Sigmoid colon (tissue), 7 donors: ENCODE measurements at places on chromosomes 4 and X.
A peak's percentile ranks its signal among the peaks of the same experiment; 100 is the strongest.

DNA sequence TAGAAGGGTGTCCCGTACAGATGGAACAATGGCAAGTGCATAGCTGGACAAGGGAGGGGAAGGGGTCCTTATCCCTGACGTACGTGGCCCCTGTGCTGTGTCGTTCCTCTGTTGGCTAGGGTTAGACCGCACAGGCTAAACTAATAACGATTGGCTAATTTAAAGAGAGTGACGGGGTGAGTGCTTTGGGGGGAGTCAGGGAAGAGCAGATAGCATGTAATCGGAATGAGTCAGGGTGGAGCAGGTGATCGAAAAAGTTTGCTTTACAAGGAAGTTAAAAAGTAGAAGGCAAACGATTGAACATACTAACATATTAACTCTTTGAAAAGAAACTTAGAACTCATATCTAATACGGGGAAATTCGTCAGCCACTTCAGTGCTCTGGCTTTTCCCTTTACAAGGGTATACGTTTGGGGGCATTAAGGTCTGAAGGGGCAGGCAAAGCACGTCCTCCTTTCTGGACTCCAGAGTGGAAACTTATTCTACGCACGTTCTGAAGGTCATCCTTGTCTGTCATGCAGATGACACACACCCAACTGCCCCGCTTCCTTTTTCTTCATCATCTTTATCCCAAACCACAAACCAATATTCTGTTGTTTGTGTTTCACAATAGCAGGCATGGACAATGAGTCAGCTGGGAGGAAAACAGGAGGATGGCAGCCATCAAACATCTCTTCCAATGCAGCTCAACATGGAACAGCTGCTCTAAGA lies 10.2 kb upstream of the CRLF2 start:
- DNase-seq = peak; percentile 18

DNA sequence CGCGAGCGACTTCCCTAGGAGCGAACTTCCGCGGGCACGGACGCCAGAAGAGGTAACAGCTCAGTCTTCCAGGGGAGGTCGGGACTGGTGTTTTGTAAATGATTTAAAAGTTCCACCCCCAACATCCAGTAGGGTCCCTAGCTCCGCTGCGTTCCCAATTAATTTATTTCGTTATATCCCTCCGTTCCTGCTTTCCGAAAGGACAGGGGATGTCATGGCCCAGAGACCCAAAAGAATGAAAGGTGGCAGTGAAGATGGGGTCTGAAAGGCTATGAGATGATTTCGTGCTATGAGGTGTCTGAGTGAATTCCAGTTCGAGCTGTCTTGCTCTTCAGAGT lies 373 bp upstream of the SMIM43 start:
- no peak for DNase-seq

- DNase-seq = no peak
Measured at GRCh38 chrX:29477878-29478277, 737.5 kb upstream of the MAGEB2 start.

DNA sequence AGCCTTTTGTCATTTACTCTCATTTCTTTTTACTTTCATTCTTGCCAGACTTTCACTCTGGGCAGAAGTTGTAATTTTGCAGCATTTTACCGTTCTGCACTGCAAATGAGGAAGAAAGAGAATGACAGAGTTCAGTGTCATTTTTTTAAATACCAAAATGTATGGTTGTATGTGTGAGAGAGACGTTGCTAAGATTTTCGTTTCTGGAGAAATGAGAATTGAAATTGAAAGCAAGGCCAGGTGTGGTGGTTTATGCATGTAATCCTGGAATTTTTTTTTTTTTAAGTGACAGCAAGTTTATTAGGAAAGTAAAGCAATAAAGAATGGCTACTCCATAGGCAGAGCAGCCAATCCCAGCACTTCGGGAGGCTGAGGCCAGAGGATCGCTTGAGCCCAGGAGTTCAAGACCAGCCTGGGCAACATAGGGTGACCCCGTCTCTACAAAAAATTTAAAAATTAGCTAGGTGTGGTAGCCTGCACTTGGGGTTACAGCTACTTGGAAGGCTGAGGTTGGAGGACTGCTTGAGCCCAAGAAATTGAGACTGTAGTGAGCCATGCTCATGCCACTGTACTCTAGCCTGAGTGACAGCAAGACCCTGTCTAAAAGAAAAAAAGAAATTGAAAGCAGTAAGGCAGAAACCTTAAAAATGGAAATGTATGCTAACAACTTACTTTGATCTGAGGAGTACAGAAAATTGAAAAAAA lies 12.9 kb downstream of the DCK start:
- DNase-seq = no peak

DNA sequence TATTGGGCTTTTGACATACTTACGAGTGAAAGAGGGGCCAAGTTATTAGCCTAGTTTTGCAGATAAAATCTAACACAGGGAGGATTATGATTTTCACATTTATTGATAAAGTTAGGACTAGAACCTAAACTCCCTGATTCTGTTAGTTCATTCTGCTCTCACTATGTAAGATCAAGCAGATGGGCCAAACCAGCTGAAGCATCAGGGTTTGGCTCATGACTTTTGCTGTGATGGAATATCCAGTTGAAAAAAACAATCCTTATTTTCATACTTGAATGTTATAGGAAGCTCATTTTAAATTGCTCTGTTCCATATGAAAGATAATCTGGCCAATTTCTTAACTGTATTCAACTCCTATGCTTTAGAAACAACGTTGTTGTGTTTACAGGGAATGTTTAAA lies 21.2 kb downstream of the SPRY1 start:
- no peak for DNase-seq

- no peak for DNase-seq
Measured at GRCh38 chr4:90025248-90025647, 101.9 kb upstream of the CCSER1 start.

DNA sequence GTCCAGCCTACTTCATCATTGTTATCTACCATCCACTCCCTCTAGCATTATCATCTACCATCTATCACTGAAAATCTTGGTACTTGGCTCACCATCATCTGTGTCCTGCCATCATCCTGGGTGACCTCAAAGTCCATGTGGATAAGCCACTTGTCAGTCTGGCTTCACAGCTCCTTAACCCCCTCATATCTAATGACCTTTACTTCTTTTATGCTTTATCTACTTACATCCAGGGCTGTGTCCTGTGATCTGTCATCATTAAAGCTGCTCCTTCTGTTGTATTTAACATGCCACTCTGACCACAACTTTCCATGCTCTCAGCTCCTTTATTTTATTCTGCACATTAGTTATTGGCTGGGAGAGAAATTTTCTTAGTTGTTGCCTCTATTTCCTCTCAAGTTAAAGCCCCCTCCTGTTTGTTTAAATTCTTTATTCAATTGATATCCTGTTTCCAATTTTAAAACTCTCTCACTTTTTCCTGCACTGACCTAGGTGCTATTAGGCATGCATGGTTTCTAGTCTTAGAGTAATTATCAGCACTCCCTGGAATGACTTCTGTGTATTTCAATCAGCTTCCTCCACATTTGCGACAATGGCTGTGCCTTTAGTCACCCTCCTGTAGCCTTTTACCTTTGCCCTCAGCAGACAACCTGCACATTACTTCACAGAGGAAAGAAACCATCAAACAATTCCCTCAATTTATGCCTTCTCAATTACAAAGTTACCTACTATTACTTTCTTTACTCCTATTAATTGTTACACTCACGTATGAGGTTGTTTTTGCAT lies 8.1 kb upstream of the FABP2 start:
- DNase-seq = no peak

- no peak for DNase-seq
Measured at GRCh38 chr4:39608451-39608850, 30.2 kb downstream of the SMIM14 start.

- DNase-seq = no peak
Measured at GRCh38 chrX:75989806-75990590, 182.9 kb upstream of the PBDC1 start.

GRCh38 chr4:39353478-39354253 lies 12.5 kb downstream of the RFC1 start:
- no peak for DNase-seq

DNA sequence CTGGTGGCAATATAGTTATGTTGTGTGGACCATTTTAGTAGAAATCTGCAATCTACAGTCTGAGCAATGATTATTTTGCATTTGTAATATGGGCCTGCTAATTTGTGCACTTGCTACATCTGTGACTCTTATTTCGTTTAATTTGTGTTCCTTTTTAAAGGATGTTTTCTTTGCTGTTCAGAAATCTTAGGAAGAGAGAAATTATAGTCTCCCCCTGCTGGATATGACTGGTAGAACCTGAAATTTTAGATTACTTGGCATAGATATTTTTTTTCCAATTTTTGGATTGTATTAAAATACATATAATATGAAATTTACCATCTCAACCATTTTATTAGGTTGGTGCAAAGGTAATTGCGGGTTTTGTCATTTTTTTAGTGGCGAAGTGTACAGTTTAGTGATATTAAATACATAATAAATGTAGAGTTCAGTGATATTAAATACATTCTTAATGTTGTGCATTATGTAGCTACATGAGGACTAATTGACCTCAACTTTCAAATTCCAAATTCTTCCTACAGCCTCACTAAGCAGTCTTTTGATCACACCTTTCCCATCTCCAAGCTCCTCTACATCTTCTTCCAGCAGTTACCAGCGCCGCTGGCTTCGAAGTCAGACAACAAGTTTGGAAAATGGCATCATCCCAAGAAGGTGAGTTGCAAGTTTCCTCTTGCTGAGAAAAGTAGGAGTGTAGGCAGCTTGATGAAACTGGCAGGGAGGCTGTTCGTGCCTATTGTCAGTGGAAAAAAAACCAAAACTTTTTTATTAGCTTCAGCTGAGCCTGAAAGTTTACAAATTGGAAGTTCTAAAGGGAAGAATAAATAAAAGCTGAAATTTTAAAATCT lies 82.2 kb downstream of the FNIP2 start:
- no peak for DNase-seq

GRCh38 chr4:111666826-111667360 lies 478.4 kb upstream of the FAM241A start:
- DNase-seq = no peak

DNA sequence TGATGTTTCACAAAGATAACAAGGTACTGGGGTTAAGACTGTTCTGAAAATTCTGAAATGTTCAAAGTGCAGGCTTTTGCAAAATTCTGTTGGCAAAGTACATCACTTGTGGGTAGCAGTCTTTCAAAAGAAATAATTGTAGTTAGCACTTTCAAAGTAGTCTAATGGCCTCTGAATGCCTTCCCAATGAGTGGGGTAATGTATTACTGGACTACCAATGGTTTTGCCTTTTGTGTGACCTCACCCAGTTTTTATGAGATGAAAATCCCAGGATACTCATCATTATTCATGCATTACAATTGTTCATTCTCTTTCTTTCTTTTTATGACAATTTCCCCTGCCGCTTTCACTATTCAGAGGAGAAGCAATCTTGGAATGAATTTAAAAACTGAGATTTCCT lies 686.1 kb downstream of the GLUD2 start:
- DNase-seq = no peak

DNA sequence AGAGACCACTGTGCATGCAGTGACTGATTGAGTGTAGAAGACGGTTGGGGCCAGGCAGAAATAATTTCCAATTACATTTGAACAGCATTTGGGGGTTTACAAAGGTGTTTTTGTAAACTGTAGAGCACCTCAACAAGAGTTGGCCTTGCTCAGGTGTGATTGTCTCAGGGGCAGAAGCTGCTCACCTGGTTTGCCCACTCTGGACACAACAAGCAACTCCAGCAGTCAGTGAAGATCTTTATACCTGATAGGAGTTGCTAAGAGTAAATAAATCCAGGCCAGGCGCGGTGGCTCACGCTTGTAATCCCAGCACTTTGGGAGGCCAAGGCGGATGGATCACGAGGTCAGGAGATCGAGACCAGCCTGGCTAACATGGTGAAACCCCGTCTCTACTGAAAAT lies 221.3 kb downstream of the RAB28 start:
- DNase-seq = no peak

DNA sequence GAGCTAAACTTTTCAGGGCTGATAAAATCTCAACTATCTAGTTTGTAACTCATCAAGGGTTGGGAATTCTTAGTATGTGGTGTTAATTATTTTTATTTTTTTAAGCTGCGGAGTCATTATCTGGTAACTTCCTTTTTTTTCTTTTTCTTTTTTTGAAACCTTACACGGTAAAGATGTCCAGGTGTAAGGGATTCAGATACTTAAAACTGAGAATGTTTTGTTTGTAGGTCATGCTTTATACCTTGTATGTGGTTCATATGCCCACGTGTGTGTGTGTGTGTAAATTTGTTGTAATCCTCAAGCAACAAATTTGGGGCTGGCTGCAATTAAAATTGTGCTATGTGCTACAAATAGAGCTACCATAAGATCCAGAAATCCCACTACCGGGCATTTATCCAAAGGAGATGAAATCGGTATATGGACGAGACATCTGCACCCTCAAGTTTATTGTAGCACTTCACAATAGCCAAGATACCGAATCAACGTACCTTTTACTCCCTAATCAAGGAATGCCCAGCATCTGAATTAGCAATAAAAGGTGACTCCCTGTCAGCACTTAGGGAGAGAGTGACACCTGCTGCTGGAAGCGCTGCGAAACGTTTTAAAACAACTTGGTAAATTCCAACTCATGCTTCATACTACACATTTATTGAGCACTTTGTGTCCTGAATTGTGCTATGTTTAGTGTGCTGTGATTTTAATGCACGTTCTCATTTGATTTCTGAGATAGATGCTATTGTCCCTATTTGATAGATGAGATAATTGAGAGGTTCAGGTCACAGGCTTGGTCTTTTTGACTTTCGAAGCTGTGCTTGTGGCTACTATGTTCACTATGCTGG lies 16.1 kb downstream of the MSMO1 start:
- no peak for DNase-seq

DNA sequence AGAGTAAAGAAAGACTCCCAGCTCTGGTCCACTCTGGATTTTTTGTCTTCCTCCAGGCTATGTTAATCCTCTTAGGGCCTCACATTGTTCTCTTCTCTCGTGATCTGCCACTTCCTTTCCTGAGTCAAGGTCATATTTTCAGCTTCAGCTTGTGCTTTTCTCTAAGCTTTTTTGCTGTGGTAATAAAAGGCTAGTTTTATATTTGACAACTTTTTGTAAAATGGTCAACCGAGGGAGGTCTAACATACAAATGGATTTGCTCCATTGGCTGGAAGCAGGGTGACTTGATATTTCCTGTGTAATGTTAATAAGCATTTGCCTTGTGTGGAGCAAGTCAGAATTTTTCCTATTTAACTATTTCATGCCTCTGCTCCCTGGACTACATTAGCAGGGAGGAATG lies 239.7 kb downstream of the RAB28 start:
- DNase-seq = no peak

DNA sequence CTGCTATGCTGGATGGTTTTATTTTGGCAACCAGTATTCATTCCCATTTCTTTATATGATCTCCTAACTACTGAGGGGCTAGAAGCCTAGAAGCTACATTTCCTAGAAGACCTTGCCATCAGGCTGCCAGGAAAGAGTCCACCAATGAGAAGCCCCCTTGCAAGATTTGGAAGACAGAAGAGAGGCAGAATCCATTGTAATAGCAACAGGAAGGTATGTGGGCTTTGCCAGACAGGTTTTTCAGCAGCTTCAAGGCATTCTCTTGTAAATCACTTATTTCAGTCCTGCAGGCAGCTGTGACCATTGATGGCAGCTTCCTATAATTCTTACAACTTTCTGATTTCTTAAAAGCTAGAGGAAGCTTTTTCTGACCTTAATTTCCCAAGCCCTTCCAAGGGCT lies 148.3 kb upstream of the NHS start:
- no peak for DNase-seq

- no peak for DNase-seq
Measured at GRCh38 chr4:114334884-114335330, 263.7 kb upstream of the UGT8 start.

GRCh38 chr4:71004281-71004851 lies 10.9 kb downstream of the DCK start:
- DNase-seq = no peak

GRCh38 chr4:122764071-122764820 lies 31.7 kb downstream of the BBS12 start:
- no peak for DNase-seq
